ENCODE measurements at places on chromosomes 5 and 9.

DNA sequence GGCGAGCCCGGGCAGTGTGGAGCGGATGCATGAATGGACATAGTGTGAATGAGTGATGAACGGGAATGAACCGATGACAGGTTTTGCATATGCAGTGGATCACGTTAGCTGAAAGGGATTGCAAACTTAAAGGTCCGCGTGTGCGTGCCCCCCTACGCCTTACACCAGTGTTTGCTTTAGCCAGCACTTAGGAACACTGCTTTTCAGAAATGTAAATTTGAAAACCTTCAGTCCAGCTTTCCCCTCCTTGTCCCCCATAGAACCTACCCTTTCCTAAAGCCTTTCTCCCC lies 692 bp downstream of the PSAT1 start:
- no peak for DNase-seq

- no peak for DNase-seq
Measured at GRCh38 chr9:2117527-2117926, 102.4 kb downstream of the SMARCA2 start.

DNA sequence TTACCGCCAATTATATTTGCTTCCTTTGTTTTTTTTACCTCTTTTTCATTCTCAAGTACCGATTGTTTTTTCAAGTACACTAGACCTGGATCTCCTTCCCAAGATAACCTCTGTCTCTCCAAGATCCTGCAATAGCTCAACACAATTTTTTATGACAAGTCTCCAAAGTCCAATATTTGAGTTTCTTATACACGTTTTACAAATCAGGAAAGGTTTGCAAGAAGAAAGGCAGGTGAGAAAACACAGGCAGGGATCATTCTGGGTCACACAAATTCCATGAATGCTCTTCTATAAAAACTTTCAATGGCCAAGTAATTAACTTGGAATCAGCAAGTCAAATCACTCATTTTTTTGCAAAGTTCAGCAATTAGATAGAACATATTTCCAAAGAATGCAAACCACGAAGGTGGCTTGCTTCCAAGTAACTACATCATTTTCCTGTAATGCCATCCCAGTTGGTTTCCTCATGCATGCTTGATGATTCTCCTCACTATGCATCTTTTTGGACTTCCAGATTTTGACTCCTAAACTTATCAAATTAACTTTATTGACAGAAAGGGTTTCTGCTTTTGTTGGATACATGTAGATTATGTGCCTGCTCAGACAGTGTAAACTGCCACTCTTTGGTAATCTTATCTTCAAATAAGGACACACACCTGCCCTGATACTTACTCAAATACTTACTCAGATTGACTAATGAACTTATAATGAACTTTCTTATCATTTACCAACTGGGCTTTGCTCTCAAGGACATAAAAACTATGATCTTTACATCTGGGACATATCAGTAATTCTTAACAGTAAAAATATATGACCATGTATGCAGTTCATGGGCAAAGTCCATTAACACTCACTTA lies 24.7 kb upstream of the IFNE start:
- peak; percentile 97 for DNase-seq

GRCh38 chr9:108603141-108603540 lies 252.6 kb downstream of the ACTL7B start:
- DNase-seq: no peak

- no peak for DNase-seq
Measured at GRCh38 chr9:129162497-129163197, 15.4 kb downstream of the IER5L start.
